Adrenal gland (tissue), 19 donors: ENCODE measurements at places on chromosomes 12 and 14. TPM values are rescaled to one million over a fixed set of nuclear protein-coding genes. Genes with fewer than 3 reads are reported as not detected.

- DNase-seq: no peak
Observed at GRCh38 chr14:55968741-55969140, 149.5 kb upstream of the PELI2 start.

Gene HNRNPA1
- polyA plus RNA-seq: 901 TPM

Gene NEUROD4
- 3.3 TPM for polyA plus RNA-seq

DNA sequence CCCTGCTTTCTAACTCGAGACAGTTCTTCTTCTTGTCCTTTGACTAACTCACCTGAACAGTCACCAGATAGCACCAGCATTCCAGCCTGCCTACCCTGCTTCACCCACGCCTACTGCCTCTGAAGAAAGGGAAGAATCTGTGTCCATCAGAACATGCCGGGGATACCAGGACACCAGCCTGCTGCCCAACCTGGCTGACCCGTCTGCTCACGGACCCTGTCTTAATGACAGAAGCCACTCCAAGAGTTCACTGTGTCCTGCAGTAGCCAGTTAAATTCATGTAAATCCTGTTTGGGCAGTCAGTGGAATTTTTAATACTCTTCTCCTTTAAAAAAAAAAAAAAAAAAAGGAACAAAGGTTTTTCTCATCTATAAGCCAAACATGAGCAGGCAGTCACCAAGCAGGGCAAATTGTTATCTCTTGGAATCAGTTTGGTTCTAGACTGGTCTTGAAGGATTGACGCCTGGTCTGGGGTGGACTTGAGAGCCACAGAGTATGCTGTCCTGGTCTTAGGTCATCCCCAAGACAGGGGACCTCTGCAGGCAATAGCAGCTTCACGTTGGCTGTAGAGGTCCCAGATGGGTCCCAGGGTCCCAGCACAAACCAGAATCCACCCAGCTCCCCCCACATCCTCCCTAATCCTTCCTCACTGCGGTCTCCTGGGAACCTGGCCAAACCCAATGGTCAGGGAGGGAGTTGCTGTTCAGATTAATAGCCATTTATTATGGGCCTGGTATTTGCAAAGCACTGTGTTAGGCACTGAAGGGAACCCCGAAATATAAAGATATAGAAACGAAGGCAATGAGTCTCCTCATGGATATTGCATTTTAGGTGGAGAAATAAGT lies 181.1 kb upstream of the HIF1A start:
- DNase-seq: peak; percentile 54

Gene TPPP2
- not detected for polyA plus RNA-seq

DNA sequence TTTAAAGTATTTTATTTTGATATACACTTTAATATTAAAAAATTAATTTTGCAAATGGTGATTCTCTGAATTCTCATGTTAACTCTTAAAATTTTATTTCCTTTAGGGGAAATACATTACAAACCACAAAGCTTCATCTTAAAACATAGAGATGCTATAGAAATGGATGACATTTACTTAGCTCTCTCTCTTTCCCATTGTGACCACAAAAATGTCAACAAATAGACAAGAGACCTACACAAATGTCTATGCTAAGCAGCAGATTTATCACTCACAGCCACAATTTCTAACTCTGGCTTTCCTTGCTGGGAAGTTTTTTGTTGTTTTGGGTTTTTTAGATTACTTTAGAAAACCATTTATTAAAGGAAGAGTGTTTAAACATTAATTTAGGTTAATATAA lies 19.9 kb upstream of the PHC1 start:
- DNase-seq: no peak

DNA sequence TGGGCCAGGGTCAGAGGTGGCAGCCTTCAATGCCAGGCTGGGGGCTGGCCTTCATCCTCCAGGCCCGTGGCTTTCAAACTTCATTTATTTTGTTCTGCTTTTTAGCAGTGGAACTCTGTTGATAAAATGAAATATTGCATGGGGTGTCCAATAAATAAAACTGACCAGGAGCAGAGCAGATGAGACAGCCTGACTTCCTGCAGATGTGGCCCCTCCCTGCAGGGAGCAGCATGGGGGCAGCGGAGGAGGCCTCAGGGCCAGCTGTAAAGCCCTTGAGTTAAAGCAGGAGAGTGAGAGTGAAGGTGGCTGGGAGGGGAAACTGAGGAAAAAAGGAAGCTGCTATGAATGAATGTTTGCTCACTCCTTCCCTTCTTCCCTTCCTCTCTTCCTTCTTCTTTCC lies 120.3 kb downstream of the RPAP3 start:
- no peak for DNase-seq

Gene MYF6
- polyA plus RNA-seq: not detected

DNA sequence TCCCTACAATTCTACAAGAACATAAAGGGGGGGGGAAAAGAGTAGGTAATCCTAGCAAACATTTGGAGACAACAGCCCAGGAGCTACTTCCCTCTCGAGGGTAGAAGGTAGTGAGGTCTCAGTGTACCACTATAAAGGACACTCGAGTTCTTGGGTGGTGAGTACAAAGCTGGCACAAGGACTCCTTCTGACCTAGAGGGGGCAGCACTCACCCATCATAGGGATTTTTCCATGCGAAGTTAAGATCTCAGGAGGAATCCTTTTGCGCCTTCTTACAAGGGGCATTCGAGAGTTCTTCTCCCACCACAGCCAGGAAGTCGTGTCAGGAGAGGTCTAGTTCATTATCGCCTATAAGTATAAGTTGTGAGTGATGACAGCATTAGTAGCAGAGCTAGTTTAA lies 200.2 kb upstream of the RBM19 start:
- peak; percentile 60 for DNase-seq

Gene DCAF5
- 34.1 TPM for polyA plus RNA-seq

DNA sequence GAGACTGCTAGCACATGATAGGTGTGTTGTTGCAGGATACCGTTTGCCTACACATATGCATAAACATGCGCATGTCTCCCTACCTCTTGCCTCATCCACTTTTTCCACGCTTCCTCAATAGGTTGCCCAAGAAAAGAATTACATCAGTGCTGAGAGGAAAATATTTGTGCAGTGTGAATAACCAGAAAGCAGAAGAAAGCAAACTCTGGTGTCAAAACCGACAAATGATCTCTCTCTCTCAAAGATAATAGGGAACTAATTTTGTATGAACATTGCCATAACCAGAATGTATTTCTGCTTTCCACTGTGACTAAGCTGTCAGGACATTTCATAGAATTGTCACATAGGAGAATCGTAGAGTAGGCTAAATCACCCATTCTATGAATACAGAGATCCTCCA lies 1.3 kb downstream of the CLEC7A start:
- no peak for DNase-seq

DNA sequence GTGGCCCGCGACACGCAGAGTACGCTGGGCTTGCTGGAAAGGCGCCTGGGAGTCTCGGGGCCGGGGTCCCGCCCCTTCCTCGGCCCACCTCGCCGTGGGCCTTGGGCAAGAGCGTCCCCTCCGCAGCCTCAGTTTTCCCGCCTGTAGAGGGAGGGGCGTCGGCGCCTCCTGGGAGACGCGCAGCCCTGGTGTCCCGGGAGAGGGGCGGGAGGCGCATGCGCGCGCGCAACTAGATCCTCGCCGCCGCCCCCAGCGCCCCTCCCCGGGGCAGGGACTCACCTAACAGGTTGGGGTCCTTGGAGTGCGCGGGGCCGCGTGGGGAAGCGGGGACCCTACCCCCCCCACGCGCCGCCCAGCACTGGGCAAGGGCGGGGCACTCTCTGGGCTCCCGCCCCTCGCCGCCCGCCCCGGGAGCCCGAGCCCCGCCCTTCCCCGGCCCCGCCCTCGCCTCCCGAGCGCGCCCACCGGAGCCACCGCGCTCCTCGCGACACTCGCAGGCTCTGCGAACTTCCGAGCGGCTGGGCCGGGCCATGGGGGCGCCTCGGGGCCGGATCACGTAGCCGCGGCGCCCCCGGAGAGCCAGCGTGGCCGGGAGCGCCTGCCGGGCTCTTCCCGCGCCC lies at the start of gene KIF26A:
Gene KIF26A (plus strand): TSS at position 490 of the 620 bp plus-strand sequence. CDS start 136 bp downstream, outside the sequence.
- peak; percentile 17 for DNase-seq
